ENCODE measurements at places on chromosomes 11 and 22.

- DNase-seq = no peak
Observed at GRCh38 chr11:122670131-122670530, 14.6 kb downstream of the UBASH3B start.

GRCh38 chr11:69538854-69539253 lies 57.4 kb downstream of the LINC01488 start:
- no peak for DNase-seq

GRCh38 chr11:74593463-74593862 lies 1.1 kb downstream of the POLD3 start:
- DNase-seq = no peak

DNA sequence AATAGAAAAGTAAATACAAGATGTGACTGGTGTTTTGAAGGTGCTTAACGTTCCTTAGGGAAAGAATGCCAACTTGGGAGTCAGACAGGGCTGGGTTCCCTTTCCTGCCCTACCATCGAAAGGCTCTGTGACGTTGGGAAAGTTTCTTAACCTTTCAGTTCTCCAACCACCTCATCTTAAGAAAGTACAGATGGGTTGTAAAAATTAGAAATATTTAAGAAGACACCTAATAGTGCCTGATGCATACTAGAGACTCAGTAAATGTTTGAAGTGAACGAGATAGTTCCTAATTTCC lies 1.1 kb downstream of the GTPBP1 start:
- DNase-seq = no peak

DNA sequence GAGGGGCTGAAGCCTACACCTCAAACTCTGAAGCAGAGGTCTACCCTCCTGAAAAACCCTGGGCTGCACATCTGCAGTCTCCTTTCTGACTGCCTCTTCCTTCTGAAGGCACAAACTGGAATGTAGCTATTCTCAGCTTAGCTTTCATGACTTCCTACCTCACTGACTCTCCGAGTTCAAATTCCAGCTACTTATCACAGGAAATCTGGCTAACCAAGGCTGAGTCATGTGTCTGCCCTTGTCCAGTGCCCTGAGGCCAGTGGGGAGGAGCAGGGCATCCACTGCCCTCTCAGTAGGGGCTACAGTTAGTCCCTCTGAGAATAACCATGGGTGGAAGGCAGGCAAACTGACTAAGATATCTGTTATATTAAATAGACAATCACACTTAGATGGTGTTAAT lies 29.2 kb downstream of the PDGFD start:
- DNase-seq = no peak

DNA sequence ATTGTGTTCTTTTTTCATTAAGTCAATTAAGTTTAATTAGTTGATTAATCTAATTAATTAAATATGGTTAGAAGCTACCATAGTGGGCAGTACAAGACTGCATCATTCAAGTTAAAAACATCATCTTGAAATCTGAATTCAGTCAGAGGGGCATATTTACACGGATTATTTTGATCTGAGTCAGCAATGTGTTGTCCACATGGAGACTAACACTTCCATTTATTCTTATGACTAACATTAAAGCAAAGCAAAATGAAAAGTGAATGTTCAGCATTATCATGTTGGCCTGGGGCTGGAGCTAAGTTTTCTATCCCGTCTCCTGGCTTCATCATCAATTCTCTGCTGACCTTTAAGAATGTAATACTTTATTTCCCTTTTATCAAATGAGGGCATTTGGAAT lies 17.3 kb downstream of the FLI1 start:
- no peak for DNase-seq

GRCh38 chr11:130881475-130882137 lies 34.7 kb downstream of the SNX19 start:
- DNase-seq = no peak

DNA sequence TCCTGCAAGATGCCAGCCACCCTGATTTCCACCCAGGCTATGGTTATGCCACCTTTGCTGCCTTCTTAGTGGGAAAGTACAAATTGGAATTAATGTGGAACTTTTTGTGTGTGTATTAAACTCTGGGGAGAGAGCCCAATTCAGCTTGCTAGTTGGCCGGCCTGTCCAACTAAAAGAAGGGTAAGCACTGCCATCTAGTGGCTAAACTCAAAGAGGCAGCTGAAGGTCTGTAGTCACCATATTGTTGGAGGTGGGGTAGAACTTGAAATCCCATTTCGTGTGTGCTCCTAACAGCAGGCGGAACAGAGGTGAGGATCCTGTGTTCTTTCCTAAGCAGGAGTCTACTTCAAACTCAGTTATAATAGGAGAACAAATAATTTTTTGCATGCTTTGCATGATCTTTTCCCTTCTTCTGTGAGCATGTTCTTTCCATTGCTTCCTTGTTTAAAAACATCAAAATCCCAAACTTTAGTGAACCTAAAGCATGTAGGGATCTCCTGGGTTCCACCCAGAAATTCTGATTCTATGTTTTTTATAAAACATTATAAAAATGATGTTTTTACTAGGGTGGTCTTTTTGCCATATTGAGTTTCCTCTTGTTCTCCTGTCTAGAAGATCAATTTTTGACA lies 138.8 kb upstream of the SORL1-AS1 start:
- no peak for DNase-seq

Data from stimulated activated CD4-positive, alpha-beta T cell treated with anti-CD3 and anti-CD28 coated beads, Interleukin-15, amount 100 ng/mL, for 1 hour (primary cell).